ENCODE measurements at places on chromosomes 16 and 17. TPM values are rescaled to one million over a fixed set of nuclear protein-coding genes. Genes with fewer than 3 reads are reported as not detected.

DNA sequence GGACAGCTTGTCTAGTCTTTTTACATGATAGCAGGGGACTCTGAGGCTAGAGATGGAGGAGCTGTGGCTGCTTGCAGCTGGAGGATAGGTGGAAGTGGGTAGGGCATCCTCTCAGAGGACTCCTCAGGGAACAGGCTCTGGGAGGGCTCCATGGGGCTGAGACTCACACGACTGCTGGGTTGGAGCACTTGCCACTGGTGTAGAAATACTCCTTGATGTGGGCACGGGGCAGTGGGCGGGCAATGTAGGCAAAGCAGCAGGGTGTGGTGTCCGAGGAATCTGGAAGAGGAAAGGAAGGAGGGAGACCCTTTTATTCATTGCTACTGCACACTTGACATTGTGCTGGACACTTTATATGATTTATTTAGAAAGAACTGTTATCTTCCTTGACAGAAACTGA lies 1.8 kb downstream of the CCL5 start:
- DNase-seq = no peak

- DNase-seq = no peak
Observed at GRCh38 chr17:49872754-49873377, 25.0 kb upstream of the TAC4 start.

DNA sequence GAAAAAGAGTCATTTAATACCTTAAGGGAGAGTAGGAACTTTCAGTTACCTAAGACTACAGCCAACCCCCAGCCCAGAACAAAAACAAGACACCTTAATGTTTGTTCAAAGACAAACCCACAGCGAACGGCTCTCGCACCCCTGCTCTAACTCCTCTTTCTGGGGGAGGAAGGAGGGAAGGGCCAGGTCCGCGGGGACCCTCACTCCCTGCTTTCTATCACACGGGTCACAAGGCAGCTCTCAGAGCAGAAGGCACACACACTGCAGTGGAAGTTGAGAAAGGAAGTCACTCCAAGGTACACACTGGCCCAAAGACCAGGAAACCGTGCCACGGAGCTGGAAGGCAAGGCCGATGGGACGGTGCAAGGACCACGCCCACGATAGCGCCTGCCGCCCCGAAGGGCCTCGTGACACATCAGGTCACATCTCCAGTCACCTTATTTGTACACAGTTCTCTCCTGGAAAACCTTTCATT lies 10.0 kb downstream of the LITAFD start:
- DNase-seq = no peak

DNA sequence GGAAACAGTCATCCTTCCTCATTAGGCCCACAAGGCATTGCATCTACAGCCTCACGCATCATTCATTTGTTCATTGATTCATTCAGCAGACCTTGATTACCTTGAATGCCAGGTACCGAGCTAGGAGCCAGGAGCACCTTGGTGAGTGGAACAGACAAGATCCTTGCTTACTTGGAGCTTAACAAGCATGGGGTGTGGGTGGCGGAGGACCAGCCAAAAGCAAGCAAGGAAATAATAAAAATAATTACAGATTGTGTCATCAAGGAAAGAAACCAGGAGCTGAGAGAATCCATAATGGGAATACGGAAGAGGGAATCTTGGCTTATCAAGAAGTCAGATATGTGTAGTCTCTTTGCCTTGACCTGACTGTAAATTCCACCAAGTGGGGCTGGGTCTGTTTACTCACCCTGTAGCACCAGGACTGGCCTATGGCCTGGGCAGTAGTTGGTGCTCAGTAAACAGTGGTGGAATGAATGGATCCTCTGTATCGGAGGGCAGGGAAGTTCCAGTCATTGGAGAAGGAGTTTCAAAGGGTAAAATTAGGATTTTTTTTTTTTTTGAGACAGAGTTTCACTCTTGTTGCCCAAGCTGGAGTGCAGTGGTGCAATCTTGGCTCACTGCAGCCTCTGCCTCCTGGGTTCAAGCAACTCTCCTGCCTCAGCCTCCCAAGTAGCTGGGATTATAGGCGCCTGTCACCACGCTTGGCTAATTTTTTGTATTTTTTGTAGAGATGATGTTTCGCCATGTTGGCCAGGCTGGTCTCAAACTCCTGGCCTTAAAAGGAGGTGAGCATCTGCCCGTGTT lies 157.7 kb downstream of the MSI2 start:
- DNase-seq = no peak

HASPIN gene
- total RNA-seq = 3.5 TPM

- no peak for DNase-seq
Observed at GRCh38 chr17:78769196-78769773, 12.8 kb downstream of the CYTH1 start.

- peak; percentile 98 for DNase-seq
Observed at GRCh38 chr17:6752068-6752909, 3.6 kb upstream of the XAF1 start.

SOX15 gene
- 0.13 TPM for total RNA-seq

DNA sequence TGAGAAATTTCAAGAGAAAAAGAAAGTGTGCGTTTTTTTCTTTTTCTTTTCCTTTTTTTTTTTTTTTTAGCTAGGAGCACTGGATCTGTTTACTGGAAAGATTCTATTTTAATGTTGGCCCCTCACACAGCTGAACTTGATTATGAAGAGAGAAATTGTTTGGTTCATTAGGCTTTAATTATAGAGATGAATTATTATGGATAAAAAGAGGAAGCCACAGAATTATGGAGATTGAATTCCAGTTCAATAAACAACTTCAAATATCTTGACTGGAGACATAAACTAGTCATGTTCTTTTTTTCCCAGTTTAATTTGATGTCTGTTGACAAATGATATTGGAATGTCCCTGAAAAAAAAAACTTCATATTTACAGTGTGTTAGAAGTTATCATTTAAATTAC lies 152.0 kb upstream of the HS3ST3A1 start:
- no peak for DNase-seq

- peak; percentile 48 for DNase-seq
Observed at GRCh38 chr16:4272114-4272956, 488 bp downstream of the TFAP4 start.

ZG16B gene
- total RNA-seq = not detected

DNA sequence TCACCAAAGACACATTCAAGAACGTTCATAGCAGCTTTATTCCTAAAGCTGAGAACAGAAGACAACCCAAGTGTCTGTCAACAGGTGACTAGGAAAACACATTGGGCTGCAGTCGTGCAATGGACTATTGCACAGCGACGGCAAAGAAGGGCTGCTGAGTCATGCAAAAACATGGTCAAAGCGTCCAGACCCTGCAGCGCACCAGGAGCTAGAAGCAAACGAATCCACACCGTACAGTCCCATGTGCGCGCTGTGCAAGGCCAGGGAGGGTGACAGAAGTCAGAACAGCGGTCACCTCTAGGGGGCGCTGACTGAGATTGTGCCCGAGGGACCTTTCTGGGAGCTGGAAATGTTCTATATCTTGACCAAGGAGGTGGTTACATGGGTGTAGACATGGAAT lies 266.4 kb downstream of the MAF start:
- DNase-seq = no peak

LPO gene
- total RNA-seq = not detected

- peak; percentile 53 for DNase-seq
Observed at GRCh38 chr16:3938843-3939624, 58.5 kb upstream of the CREBBP start.

DNA sequence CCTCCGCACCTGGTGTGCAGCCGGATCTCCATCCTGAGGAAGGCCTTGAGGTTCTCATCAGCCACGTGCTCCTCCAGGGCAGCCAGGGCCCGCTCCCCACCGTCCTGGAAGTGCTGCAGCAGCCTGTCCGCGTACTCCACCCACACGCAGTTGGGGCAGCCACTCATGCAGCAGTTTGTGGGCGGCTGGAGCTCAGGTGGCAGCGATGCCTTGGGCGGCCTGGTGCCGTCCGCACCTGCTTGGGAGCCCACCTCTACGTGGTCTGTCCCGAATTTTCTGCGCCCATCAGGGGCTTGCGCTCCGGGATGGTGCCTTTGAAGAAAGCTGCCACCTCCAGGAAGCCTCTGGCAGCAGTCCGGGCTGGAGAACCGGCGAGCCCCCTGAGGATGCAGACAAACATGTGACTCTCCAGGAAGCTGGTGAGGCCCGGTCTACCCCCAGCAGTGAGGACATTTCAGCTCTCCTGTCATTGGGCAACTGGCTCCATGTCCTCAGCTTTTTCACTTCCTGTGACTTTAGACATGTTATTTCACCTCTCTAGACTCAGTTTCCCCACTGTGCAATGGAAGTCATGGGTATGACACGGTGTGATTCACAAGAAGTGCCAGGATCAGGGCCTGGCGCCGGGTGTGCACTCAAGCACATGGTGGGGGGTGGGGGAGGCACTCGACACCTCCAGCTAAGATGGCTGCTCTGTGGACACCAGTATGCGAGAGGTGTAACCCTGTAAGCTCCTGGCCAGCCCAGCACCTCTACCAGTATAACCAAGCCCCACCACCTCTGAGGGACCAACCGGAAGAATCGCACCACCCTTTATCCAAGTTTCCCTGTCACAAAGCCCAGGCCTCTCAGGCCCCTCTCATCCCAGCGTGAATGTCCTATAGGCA lies 957 bp downstream of the OXLD1 start:
- DNase-seq = peak; percentile 31

CCL17 gene
- total RNA-seq = not detected

DNA sequence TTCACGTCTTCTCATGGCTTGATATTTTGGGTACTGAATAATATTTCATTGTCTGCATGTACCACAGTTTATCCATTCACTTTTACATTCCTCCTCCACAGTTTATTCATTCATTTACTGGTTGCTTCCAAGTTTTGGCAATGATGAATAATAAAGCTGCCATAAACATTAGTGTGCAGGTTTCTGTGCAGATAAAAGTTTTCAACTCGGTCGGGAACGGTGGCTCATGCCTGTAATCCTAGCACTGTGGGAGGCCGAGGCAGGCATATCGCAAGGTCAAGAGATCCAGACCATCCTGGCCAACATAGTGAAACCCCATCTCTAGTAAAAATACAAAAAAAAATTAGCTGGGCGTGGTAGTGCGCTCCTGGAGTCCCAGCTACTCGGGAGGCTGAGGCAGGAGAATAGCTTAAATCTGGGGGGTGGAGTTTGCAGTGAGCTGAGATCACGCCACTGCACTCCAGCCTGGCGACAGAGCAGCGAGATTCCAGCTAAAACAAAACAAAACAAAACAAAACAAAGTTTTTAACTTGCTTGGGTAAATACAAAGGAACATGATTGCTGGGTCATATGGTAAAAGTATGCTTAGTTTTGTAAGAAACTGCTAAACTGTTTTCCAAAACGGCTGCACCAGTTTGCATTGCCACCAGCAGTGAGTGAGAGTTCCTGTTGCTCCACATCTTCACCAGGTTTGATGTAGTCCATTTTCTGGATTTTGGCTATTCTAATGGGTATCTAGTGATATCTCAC lies 89.5 kb downstream of the WWP2 start:
- DNase-seq = no peak

DNA sequence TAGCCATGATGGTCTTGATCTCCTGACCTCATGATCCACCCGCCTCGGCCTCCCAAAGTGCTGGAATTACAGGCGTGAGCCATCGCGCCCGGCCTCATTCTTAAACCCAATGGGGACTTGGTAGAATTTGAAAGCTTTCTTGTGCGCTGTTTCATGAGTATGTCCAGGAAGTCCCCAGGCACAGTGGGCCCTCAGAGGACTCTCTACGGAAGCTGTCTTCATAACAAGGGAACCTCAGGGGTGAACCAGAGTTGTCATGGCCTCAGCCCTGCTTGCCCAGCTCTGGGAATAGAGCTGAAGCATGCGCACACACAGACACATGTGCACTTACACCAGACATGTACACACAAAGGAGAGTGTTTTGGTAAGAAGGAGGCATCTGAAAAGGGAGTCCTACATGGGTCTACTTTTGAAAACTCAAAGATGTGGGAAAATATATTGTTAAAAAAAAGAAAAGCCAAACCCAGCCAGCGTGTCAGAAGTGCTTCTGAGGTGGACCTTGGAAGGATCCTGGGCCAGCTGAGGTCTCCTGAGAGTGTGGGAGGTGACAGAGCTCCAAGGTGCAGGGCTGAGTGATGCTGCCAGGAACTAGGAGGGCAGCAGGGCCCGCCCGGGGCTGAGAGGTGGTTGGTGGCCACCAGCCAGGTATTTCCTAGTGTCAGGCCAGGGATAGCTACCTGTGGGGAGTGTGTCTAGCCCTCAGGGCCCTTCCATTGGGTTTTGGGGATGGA lies 54.6 kb downstream of the EPN2 start:
- no peak for DNase-seq

DNA sequence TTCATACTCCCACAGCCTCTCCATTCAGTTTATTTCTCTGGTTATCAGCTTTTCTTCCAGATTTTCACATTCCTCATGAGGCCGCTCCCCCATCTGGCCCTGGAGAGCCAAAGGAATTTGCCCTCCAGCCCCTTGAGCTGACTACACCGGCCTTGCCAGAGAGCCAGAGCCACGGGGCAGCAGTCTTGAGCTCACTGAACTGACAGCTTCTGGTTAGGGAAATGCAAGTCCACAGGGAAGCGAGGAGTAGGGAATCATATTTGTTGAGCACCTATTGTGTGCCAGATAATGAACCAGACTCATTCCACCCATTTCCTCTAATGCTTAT lies 102.4 kb downstream of the ABCC12 start:
- DNase-seq = no peak

LRRC59 gene
- total RNA-seq = 105 TPM

TEKT5 gene
- not detected for total RNA-seq

GRCh38 chr17:75403131-75403530 lies 2.3 kb downstream of the GRB2 start:
- DNase-seq = no peak

DNA sequence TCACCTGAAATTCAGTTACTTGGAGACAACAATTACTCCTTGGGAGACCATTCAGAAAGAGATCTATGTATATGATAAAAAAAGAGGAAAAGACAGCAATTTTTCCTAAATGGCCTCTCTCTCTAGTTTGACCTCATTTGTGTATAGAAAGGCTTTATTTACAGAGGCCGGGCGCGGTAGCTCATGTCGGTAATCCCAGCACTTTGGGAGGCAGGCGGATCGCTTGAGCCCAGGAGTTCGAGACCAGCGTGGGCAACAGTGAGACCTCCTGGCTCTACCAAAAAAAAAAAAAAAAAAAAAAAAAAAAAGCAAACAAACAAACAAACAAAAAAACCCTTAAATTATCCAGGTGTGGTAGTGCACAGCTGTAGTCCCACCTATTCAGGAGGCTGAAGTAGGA lies 20.7 kb downstream of the GRB2 start:
- DNase-seq = no peak

DNA sequence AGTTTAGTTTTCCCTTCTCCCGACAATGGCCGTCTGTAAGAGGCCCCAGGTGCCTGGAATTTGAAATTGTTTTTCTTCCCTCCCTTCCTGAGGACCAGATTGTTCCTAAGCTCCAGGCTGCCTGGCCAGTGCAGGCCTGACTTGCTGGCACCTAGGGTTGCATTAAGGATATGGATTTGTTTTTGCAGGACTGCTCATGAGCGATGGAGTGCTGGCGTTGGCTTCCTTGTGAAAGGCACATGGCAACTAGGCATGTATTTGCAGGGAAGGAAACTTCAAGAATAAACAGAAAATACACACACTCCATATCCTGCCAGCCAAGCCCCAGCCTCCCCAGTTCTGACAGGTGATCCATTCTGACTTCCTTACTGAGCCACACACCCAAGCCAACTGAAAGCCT lies 25.5 kb upstream of the SOX9 start:
- no peak for DNase-seq

MLX gene
- 34.6 TPM for total RNA-seq

ETV4 gene
- total RNA-seq = 7.2 TPM

- DNase-seq = no peak
Observed at GRCh38 chr16:49513040-49513439, 139.4 kb downstream of the C16orf78 start.

GRCh38 chr17:64148017-64148631 lies 18.2 kb upstream of the ERN1 start:
- DNase-seq = peak; percentile 94

GRCh38 chr16:10181196-10182162 lies 749 bp downstream of the GRIN2A start:
- DNase-seq = peak; percentile 61

GRCh38 chr16:57747496-57747895 lies 11.9 kb downstream of the KATNB1 start:
- no peak for DNase-seq

Measured in dermis microvascular lymphatic vessel endothelial cell (primary cell).